ENCODE measurements at places on chromosomes 11 and 22.

DNA sequence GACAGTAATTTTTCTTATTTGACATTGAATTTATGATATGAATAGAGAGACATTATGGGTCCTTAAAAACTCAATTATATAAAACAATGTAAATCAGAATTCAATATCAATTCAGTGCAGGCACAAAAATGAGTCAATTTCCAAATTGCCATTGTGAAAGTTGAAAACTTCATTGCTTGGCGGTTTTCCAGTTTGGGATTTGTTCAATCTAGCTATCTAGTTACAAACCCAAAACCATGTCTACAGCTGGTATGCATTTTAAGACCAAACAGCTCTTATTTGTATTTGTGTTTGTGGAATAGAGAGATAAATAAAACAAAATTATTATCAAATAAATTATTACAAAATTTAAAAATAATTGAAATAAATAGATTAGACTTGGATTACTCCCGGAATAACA, 1206.6 kb upstream of the RAG2 start:
- DNase-seq, result no peak

DNA sequence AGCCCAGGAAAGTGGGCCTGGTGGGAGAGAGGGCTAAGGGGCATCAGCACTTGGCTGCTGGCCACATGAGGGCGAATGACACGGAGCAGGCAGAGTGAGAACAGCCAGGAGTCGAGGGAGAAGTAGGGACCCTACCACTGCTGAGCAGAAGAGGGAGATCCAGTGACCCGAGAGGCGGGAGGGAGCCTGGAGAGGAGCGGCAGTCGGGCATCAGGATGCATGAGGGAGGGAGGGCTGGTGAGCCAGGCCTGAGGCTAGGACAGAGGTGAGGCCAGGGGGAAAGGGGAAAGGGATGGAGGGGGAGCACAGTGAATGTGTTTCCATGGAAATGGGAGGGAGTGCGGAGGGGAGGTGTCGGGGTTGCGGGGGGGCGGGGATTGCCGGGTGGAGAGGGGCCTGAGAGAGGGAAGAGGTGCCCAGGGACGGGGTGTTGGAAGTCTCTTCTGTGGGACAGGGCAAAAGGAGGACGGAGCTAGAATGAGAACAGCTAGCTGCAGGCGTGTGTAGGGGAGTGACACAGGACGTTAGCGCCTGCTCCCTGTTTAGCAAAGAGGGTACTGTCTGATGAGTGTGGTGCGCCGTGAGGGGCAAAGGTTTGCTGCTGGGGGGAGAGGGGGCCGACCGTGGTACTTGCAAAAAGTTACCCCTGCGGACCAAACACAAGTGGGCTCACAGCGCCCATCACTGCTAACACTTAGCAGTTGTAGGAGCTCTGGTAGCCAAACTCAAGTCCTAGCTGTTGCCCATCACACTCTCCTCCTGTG, 37.1 kb upstream of the WNT11 start:
- DNase-seq, result no peak

- DNase-seq, result no peak
These were observed 1.9 kb downstream of the BID start for GRCh38 chr22:17772249-17772957.

- no peak for DNase-seq
These were observed 5.5 kb upstream of the GAB4 start for GRCh38 chr22:17013396-17014100.

DNA sequence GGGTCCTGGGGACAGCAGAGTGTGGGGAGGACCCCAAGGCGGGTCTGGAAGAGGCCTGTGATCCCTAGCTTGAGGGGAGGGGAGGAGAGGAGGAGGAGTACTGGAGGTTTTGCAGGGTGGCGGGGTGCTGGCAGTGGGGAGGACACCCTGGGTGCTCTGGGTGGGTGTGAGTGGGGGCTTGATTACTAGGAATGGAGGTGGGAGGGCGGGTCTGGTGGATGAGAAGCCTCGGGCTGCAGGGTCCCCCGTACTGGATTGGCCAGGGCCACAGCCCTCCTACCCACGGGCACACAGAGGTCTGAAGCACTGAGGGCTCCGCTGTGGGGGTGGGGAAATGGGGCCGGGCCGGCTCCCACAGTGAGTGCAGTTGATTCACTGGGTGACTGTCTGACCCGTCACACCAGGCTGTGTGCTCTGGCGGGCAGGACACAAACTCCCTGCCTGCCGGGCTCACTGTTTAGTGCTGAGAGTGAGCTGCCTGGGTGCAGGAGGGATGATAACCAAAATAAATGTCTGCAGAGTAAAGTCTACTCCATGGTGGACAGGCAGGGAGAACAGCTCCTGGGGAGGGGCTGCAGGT, 114.2 kb downstream of the CACNA1I start:
- DNase-seq, result no peak

DNA sequence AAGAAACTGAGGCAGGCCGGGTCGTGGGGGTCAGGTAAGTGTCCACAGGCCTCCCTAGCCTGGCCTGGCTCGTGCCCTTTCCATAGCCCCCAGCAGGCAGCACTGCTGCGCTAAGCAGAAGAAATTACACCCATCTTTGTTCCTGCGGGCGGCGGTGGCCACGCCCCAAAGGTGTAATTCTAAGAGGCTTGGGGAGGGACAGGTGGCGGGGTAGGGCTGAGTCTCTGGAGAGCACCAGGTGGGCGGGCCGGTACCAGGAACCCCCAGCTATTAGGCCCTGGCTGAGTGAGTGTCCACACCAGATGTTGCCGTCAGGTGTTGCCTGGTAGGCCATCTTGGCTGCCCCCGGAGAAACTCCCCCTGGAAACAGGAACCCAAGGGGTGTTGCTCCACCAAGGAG, 12.3 kb upstream of the ARAP1 start:
- DNase-seq, result no peak

- no peak for DNase-seq
These were observed 5.3 kb downstream of the RELA start for GRCh38 chr11:65657426-65657825.

- no peak for DNase-seq
These were observed 854 bp downstream of the ABCC8 start for GRCh38 chr11:17475666-17476316.

DNA sequence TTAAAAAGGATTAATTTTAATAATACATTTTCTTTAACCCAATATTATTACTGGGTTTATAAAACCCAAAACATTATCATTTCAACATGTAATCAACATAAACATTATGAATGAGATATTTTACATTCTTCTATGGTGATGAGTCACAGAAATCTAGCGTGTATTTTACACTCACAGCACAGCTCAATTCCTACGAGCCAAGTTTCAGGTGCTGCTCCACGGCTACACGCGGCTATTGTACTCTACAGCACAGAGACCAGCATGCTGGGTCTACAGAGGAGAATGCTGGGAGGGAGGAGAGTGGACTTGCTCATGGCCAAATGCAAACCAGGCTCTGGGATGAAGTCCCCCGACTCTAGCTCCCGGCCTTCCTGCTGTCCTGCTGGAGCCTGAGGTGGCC, 72.0 kb upstream of the LMO1 start:
- DNase-seq, result no peak

GRCh38 chr11:110716361-110716760, 4.1 kb upstream of the ARHGAP20 start:
- DNase-seq, result no peak

- no peak for DNase-seq
These were observed 53.5 kb upstream of the MYEOV start for GRCh38 chr11:69240332-69241074.

DNA sequence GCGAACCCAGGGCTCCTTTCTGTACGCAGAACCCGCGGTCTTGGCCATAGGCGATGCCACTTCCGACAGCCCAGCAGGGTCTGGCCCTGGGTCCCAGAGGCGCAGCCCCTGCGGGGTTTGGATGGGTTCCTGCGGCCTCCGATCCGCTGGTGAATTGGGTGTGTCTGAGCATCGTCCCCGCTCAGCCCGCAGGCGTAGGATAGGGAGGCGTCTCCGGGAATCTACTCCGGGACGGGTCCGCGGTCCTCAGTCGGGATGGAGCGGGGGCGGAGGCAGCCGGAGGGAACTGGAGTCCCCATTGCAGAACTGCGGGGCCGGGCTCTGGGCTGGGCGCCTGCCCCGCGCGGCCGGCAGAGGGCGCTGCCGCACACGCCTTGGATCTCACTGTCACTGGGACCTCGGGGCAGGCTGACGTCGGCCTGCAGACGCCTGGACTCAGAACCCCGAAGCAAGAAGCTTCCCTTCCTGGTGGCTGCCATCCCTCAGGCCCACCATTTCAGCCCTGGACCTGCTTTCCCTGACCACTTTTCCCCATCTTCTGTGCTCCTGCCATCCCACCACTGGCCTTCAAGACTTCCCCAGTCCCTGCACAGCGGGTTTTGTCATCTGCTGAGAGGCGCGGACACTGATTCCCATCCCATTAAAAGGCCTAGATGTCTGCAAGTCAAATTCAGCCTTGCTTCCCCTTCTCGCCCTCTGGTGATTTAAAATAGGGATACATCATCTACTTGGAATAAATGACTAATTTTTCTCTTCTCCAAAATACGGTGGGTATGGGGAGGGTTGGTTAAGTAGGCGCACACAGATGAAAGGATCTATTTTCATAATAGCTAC, 38.3 kb upstream of the CREB3L1 start:
- peak; percentile 83 for DNase-seq

GRCh38 chr11:92955860-92956259, 13.6 kb upstream of the MTNR1B start:
- no peak for DNase-seq

DNA sequence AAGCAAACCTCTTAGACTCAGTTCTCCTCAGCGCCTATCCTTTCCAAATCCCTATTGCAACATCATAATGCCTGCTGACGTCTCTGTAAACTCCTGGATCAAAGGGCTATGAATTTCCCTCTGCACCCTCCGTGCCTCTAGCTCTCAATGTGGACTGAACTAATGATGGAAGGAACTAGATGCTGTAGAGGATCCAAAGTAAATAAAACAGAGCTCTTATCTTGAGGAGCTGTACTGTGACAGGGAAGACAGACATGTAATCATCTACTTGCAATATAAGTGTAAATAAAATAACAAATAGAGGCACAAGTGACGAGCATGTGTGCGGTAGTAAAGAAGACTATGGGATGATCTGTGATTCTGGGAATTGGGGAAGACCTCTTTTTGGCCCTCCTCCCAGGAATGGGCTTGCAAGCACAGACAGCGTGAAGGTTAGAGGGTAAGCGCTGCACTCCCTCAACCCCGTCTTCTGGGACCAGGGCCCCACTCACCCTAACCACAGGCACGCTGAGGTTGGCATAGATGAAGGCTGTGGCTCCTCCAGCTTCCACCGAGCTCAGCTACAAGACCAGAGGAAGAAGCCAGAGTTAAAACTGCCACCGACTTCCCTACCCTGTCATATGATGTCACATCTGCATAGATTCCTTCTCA, 42.2 kb downstream of the P4HA3 start:
- DNase-seq, result no peak

Measured in T1000 (cell line).